T-helper 22 cell (primary cell): ENCODE measurements at places on chromosomes 5 and 9.

- DNase-seq, result no peak
Observed at GRCh38 chr9:89449261-89449671, 48.6 kb downstream of the SEMA4D start.

GRCh38 chr5:149170299-149170698, 29.0 kb downstream of the ABLIM3 start:
- DNase-seq, result no peak

- DNase-seq, result no peak
Observed at GRCh38 chr5:133386662-133387061, 225.7 kb downstream of the FSTL4 start.

- DNase-seq, result no peak
Observed at GRCh38 chr5:98905857-98906688, 22.7 kb downstream of the CHD1 start.

GRCh38 chr5:108046955-108047670, 334.8 kb downstream of the FBXL17 start:
- DNase-seq, result no peak

GRCh38 chr9:75664597-75664996, 225.9 kb upstream of the PCSK5 start:
- no peak for DNase-seq

GRCh38 chr5:157544623-157544989, 31.0 kb downstream of the ADAM19 start:
- DNase-seq, result no peak

DNA sequence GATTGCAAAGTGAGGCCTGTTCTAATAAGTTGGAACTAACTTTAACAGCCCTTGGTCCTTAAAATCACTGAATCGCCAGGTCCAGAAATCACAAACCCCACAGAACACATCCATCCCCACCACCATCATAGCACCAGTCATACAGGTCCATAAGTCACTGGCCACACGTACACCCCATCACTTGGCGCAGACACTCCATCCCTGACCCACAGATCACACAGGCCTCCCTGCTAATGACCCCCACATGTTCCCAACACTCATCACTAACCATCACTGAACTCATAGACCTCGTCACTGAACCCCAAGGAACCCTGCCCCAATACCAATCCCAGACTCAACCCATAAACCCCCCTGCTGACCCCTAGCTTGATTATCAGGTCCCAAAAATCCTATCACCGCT, 41.2 kb upstream of the ZNF300 start:
- DNase-seq, result no peak

DNA sequence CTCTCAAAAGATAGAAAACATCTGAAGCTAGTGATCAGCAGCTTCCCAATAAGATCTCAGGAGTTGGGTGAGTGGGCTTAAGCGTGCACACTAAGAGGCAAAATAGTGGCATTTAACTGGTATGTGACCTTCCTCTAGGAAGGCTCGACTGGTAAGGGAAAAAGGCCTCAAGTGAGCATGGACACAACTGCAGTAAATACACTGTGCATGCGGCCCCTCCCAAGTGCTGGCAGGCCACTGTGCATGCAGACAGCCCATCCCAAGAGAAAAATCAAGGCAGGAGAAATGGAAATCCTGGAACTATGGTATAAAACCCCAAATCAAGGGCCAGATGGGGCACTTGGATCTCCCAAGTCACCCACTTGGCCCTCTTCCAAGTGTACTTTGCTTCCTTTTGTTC, 112.7 kb downstream of the SMC2 start:
- DNase-seq, result no peak

DNA sequence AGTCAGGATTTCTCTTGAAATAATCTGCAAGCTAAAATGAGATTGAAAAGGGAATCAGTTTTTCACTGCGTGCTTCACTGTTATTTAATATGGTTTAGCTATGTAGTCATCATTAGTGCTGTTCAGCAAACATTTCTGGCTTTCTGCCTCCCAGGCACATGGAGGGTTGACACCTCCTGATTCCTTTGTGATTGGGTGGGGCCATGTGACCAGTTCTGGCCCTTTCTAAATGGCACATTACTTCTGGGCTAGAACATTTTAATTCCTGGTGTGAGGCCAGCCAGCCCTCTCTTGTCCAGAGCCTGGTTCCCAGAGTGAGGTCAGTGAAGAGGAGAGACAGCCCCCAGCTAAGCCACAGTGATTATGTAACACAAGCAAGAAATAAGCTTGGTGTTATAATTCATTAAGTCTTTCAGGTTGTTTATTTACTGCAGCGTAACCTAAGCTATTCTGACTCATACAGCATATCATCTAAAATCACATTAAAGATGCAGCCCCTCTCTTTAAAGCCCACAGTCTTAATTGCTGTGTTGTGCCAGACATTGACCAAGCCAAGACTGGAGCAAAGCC, 17.4 kb upstream of the ARSI start:
- no peak for DNase-seq

GRCh38 chr5:96111080-96111756, 149.6 kb upstream of the ELL2 start:
- no peak for DNase-seq

- DNase-seq, result no peak
Observed at GRCh38 chr9:133457233-133457632, 2.5 kb upstream of the CACFD1 start.

DNA sequence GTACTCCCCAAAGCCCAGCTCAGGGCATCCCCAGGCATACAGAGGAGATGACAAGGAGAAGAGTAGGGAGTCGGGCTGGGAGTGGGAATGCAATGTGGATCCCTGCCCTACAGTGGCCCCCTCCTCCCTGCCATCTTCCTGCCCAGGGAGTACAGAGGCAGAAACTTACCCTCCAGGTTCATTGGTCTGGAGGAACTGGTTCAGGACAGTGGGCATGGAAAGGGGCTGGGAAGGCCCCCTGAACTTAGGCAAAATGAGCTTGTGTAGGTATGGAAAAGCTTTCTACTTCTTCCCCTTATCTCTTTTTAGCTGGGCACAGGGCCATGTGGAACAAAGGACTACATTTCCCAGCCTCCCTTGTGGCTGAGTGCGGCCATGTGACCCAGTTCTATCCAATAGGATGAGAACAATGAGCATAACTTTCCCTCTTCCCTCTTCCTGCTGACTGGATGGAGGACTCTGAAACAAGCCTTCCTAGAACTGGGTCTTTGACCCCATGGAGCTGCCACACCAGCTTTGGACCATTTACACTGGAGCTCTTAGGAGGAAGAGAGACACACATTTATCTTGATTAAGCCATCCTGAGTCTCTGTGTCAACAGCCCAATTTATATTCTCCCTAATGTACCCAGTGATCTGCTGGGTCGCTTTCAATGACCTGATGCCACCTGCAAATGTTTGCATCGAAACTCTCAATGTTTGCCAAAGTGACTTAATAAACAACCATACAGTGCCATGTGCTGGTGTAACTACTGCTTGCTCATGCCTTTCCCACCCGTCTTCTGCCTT, 25.0 kb upstream of the HMCN2 start:
- no peak for DNase-seq

GRCh38 chr5:370311-370958, 48.9 kb downstream of the AHRR start:
- DNase-seq, result no peak

DNA sequence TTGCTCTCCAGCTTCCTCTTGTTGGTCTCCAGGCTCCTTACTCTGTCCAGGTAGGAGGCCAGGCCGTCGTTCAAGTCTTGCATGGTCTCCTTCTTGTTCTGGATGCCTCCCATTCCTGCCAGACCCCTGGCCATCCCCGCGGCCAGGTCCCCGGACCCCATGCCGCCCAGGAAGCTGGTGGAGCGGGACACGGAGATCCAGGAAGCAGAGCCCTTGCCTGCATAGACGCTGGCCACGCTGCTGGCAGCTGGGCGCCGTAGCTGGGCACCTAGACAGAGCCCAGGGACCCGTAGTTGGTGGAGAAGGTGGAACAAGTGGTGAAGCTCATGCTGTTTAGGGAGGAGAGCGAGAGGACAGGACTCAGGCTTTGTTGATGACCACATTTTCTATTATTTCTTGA, 1584.0 kb upstream of the ACO1 start:
- DNase-seq, result no peak

- DNase-seq, result no peak
Observed at GRCh38 chr5:137831526-137831925, 36.1 kb upstream of the MYOT start.

DNA sequence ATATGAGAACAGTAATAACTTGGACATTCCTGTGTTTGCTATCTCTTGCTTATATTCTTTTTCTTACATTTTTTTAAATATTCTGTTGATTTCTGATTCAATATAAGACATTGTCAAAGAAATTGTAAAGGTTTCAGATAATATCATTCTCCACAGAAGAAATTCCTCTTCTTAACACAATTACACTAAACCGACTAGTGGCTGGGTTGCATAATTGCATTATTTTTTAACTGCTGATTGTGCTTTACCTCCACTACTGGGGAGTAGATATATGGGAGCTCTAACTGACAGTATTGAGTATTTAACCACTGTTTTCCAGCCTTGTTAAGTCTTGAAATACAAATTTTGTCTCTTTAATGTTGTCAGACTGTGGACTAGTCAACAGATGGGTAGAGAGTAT, 723.8 kb upstream of the EDIL3 start:
- no peak for DNase-seq

DNA sequence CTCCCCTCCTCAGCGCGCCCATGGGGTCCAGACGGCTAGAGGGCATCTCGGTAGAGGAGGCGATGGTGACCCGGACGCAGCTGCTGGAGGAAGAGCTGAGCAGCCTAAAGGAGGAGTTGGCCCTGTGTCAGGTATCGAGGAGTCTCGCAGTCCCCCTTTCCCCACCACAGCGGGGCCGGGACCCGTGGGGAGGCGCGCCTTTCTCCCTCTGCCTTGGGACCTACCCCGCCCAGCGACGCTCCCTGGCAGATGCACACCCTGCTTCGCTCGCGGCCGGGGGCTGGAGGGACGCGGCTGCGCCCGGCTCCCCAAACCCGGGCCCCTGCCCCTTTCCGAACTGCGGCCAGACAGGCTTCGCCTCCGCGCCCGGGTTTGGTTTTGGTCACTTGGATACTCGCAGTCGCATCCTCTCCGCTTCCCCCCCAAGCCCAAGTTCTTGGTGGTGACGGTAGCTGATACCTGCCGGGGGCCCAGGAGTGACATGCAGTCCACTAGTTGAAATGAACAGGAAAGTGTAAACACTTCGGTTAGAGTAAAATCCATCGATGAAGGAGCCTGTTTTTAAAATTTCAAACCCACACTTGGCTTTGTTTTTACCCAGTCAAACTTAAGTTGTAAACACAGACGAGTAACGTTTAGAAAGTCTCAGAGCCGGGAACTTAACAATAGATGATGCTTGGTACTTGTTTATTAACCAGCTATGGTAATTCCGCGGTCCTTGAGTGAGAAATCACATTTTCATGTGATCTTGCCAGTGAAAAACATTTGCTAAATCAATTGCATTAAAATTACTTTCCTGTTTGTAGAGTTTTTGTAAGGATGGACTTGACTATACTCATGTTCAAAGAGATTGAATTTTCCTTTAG, 688 bp downstream of the CNTLN start:
- no peak for DNase-seq

- DNase-seq, result no peak
Observed at GRCh38 chr9:130406278-130406895, 38.4 kb upstream of the ASS1 start.

DNA sequence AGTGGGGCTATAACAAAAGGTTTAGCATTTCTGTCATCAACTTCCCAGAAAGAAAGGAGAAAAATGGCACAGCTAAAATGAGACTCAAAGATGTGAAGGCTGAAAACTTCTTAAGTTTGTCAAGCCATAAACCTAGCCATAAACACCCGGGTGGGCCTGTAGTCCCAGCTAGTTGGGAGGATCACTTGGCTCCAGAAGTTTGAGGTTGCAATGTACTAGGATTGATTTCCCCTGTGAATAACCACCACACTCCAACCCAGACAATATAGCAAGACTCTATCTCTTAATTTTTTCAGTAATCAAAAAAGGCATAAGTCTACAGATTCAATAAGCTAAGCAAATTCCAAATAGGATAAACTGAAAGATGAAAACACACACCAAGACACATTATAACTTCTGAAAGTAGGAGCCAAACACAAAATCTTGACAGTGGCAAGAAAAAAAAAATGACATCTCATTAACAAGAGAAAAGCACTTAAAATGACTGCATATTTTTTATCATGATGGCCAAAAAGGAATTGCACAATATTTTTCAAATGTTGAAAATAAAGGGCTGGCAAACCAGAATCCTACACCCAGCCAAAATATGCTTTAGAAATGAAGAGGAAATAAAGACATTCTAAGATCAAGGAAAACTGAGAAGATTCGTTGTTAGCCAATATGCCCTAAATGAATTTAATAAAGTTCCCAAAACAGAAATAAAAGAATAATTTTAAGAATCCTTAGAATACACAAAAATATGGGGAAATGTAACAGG, 308.4 kb downstream of the BRINP1 start:
- no peak for DNase-seq

DNA sequence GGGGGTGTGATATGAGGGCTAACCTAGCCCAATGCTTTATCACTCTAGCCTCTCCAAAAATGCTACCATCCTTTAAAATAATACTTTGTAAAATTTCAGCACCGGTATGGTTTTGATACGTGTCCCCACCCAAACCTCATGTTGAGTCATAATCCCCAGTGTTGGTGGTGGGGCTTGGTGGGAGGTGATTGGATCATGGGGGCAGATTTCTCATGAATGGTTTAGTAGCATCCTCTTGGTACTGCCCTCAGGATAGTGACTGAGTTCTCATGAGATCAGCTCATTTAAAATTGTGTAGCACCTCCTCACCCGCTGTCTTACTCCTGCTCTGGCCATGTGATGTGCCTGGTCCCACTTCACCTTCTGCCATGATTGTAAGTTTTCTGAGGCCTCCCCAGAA, 35.0 kb upstream of the ANKH start:
- no peak for DNase-seq

DNA sequence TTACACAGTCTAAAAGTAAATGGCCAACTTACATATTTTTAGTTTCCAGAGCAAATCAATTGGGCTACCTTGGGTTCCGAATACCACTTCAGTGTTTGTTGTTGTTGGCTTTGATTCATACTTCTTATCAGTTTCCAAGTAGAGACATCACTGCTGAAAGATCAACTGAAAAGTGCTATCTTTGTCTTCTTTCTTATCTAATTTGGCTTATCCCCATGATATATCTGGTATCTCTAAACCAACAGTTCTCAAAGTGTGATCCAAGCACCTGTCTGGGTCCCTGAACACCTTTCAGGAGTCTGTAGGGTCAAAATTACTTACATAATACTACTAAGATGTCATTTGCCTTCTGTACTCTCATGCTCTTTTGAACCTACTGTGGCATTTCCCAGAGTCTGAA, 200.0 kb downstream of the PARP8 start:
- DNase-seq, result no peak

GRCh38 chr9:129746092-129746777, 6.6 kb downstream of the PTGES start:
- no peak for DNase-seq
